ENCODE measurements at places on chromosomes 16 and 17.

- DNase-seq, result no peak
Observed at GRCh38 chr17:76529224-76530094, 8.1 kb downstream of the CYGB start.

- DNase-seq, result no peak
Observed at GRCh38 chr16:19118938-19119431, 5.2 kb downstream of the ITPRIPL2 start.

GRCh38 chr16:17474572-17474971 lies 3.8 kb upstream of the XYLT1 start:
- peak; percentile 63 for DNase-seq

DNA sequence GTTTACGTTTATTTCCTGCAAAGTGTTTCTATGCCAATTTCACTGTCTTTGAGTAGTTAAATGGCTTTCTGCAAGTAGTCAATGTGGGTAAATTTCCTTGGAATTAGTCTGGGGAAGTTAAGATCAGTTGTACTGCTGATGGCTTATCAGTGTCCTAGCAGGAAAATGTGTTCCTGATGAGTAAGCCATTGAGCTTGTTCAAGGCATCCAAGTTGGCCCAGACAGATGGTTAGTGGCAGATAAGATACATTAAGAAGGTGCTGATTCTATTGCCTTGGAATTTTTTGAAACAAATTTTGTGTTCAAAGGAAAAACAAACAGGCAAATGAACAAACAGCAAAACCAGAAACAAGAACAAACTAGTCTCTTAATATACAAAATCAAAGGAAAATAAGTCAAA lies 258.4 kb downstream of the MAP2K6 start:
- no peak for DNase-seq

DNA sequence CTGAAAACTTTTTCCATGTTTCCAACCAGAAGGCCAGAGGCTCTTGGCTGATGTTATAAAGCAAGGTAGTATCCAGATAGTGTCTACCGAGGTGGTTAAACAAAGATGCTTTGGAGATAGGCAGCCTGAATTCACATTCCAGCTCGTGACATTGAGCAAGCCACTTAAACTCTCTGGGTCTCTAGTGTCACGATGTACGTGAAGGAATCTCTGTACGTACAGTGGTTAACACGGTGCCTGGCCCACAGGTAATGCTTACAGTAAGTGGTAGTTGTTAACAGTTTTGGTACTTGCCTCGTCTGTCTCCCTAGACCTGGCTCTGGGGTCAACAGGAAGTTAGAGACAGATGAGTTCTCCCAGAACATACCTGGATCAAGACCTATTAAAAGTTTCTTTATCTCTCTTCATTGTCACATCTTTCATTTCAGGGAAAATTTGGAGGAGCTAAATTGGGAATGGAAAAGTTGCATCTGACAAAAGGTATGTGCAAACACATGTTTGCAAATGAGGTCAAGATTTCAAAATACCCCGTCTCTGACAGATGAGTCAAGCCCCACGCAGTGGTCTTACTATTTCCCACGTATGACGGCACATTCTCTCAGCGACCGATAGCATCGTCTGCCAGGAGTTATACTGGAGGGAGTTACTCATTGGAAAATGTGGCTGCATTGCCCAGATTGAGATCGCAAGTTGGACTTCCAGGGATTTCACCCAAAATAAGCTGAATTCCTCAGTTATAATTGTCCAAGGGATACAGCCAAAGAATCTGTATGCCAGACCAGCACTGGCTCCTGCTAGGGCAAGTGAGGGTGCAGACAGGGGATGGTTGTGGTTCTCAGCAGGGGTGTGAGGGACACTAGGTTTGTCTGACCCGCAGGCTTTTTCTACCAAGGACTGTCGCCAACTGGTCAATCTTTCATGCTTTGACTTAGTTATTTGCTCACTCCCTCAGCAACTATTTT lies 18.9 kb upstream of the MYH10 start:
- no peak for DNase-seq

DNA sequence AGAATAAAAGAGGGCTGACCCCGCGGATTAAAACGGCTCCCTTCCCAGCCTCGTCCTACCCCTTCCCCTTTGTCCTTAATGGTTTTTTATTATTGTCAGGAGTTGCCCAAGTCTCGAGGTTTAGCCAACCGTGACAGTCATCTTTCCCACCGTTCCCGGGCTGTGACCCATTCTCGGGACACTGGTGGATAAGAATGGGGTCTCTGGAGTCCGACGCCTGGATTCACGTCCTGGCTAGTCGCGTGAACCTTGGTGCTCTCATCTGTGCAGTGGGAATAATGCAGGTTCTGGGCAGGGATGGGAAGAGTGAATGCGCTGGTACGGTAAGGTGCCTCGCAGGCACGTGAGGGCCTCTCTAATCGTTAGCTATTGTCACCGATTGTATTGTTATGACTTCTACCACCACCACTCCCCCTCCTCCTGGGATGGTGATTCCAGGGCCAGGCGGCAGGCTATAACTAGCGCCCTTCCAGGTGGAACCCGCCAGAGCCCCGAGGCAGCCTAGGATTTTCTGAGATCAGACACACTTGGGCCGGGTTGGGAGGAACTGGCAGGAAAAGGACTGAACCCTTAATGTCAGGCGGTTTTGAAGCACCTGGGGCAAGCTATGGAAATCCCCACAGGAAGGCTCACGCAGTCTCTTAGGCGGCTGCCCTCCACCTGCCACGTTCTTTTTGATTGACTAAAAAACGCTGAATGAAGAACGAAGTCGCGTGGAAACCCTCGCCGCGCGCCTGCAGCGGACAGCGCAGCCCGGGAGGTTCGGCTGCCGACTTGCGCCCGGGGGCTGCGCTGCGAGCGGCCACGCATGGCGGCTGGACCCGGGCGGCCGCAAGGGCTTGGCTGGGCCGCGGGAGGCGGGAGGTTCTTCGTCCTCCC lies 2.7 kb downstream of the HS3ST3B1 start:
- peak; percentile 79 for DNase-seq

DNA sequence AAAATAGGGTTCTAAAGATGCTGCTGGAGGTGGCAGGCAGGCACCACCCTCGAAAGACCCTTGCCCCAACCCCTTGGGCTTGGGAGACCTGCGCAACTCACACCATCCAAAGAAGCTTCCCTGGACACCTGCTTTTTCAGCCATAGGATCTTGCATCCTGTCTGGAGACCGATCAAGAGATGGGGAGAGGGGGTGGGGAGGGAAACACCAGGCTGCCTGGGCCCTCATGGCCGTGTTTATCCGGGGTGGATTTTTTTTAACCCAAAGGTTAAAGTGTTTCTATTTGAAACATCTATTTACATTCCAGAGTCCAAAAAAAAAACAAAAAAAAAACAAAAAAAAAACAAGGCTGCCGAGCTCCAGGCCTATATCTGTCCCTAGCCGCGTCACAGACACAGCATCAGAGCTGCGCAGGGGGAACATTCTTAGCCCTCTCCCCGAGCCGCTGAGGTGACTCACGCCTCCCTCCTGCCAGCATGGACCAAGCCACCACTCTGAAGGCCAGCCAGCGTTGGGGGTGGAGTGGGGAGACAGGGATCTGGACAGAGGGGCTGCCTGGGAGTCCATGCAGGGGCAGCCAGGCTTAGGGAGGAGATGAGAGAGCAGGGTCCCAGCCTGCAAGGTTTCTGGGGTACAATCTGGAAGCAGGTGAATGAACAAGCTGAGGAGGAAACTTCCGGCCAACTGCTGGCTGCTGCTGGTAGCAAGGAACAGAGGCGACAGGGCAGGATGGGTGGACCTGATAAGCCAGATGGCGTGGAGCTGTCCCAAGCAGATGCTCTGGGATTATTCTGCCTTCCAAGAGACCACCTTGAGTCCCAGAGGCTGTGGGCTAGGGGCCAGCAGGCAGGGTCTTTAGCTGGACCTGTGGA lies 14.8 kb downstream of the HDAC5 start:
- no peak for DNase-seq

DNA sequence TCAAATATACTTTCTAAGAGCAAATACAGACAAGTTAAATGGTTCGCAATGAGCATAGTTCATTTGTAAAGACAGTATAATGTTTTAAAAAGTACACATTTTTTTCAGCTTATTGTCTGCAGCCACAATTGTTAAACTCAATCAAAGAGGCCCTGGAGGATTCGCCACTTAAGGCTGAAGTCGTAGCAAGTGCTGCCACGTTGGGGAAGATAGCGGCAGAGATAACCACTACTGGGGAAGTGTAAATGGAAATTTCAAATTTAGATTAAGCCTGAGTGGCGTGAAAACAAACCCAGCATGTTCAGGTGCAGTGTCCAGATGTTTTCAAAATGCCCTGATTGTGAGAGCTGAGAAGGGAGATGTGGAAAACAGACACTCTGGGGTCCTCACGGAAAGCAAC lies 8.4 kb downstream of the PMP22 start:
- no peak for DNase-seq

- DNase-seq, result no peak
Observed at GRCh38 chr16:78877114-78877655, 723.4 kb downstream of the MAF start.

- DNase-seq, result no peak
Observed at GRCh38 chr17:71412803-71413202, 708.0 kb upstream of the SOX9 start.

- no peak for DNase-seq
Observed at GRCh38 chr17:3011891-3012290, 51.5 kb downstream of the OR1D5 start.

DNA sequence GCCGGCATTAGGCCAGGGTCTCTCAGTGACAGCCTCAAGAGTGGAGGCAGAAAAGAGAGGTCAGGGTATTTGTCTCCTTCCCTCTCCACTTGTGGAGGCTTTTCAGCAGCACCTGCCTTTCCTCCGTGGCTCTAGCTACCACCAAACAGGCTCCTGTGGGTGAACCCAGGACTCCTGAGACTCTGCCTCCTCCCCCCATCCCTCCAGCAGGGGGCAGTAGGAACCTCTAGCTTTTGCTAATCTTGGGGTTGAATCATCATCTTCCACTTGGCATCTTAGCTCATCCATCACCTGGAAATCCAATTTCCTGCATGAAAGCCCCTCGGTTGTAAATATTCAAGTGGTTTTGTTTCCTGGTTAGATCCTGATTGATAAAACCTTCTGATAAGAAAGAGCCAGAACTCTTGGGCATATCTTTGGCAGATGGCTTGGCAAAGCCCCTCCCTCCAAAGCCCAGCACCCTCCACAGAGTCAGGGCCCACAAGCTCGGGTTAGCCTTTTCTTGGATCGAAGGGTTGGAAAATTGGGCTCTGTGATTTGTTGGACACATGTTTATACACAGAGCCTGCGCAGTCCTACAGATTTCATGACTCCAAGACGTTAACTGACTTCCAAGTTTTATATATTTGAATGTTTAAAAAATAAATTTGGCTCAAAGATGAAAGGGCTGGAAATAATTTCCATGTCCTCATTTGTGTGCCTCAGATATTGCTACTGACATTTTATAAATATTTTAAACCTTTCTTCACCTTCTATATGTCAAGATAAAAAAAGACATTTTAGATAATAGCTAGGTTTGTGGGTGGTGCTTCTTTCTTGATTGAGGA lies 322.1 kb downstream of the MAP2K4 start:
- DNase-seq, result no peak

GRCh38 chr17:45218895-45219661 lies 2.6 kb upstream of the FMNL1 start:
- peak; percentile 99 for DNase-seq

DNA sequence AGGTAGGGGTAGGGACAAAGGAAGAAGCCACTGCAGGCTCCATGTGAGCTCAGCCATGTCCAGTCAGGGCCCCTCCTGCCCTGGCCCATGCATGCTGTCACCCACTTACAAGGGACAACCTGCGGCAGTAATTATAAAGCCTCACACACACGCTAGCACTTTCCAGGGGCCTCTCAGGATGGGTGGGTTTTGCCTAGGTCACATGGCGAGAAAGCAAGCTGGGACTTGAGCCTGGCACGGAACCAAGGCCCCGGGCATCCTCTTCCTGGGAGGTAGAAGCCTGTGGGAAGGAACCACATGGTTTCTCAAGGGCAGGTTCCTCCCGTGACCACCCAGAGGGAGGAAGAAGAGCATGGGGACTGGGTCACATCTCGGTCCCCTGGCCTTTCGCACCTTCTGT lies 7.0 kb downstream of the ZNF319 start:
- DNase-seq, result no peak

DNA sequence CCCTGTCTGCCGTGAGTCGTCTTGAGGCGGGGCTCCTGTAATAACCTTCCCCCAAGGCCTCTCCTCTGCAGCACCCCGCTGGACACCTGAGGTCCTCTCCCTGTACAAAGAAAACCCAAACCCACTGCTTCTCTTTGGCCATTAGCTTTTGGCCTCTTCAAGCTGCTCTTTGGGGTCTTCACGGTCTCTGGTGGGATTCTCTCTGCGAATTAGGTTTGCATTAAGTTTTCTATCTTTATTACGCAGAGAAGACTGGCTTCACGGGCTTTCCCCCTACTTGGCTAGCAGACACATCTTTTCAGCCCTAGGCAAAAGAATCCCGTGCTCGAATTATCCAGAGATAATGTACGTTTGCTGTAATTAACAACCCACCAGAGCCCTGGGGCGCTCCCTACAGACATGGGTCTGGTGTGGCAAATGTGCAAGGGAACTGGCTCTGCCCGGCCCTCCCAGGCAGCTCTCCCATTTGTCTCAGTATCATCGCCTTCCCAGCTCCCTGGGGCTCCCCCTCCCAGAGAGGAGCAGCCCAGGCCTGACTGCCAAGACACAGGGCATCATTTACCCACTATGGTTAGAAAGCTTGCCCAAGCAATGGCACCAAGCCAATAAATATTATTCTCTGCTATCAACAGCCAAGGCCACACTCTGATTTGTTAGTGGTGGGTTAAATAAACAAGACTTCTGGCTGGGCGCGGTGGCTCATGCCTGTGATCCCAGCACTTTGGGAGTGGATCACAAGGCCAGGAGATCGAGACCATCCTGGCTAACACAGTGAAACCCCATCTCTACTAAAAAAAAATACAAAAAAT lies 24.7 kb upstream of the KLHDC4 start:
- DNase-seq, result no peak

DNA sequence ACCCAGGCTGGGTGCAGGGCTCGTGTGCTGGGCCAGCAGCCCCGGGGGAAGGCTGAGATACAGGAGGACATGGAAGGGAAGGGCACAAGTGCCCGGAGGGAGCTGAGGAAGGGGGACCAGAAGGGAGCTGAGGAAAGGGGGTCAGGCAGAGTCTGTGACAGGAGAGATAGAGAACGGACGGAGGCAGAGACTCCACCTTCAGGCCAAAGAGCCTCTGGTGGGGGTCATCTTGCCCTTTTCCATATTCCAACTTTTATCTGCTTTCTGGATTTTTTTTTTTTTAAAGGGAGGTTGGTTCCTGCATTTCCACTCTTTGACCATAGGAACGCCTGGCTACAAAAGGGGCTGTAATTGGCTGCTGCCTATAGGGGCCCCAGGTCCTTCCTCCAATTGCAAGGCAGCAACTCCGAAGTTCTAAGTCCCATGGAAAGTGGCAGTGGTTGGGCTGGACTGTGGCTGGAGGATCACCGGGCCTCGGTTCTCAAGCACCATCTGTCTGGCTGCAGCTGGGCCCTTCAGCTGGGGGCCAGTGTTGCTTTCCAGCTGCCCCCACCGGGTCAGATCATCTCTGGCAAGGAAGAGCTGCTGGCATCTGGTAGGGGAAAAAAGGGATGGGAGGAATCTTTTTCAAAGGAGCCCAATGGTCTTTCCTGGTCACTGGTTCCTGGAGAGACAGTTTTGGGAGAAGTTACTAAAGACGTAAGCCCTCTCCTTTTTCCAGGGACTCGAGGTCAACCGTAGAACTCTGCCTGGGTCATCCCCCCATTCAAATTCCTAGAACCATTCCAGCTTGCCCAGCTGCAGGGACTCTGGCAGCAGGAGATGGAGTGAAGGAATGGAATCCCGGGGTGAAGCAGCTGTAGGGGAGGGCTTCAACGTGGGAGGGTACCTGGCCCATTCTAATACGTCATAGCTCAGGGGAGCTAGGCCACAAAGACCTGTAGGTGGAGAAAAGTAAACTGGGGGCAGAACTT lies 13.1 kb upstream of the MRPS23 start:
- no peak for DNase-seq

- peak; percentile 9 for DNase-seq
Observed at GRCh38 chr16:66175636-66176035, 190.9 kb upstream of the CDH5 start.

Data from activated CD8-positive, alpha-beta memory T cell treated with anti-CD3 and anti-CD28 coated beads for 24 hours (primary cell).